ENCODE measurements at places on chromosomes 5 and 9.

DNA sequence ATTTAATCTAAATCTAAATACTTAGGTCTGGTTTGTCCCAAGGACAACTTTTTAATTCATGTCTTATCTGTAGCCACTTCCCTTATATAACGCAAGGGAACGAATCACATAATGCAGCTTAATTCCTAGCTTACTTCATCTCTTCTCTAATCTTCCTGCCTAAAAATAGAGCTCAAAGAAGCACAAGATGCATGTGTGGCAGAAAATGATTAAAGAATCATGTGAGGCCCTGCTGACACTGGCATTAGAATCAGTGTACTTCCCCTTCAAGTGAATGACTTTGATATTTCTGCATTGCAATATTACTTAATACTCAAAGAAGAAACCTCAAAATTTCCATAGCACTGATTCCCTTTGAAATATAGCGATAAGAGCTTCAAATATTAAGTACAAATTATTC lies 317.9 kb upstream of the FTMT start:
- no peak for DNase-seq

DNA sequence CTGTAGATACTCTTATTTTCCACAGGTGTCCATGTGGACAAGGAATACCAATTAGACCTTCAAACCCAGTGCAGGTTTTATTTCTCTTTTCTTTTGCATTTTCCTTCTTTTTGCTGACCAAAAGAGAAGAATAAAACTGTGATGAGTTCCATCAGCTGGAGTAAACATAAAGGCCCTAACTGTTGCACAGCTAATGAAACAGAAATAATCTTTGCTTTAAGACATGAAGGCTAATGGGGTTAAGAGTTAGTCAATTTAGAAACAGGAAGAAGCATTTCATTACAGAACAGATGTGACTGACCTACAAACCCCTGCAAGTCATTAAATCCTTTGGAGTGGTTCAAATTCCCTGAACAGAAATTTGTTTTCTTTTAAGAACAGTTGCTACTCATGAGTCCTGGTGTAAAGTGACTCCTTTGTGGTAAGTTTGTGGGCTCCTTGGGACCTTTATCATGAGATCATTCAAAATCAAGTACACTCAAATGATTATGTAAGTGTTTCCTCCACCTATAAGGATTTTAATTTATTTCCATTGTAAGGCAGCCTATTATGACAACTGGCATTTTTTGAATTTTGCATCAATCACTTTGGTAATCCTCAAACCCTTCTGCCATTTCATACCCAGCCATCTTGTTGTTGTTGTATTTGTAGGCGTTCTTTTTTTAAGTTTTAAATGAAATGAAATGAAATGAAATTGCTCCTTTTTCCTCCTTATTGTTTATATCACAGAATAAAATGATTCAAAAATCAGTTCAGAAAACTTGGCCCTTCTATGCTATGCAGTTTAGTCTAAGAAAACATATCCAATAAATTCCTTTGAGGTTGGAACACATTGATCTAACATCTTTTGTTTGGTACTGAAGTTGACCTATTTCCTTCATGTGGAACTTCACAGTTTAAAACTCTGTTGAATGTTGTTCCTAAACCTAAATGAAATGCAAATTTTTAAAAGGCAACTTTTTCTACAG lies 1.3 kb downstream of the MINAR2 start:
- DNase-seq = no peak

- DNase-seq = peak; percentile 73
Measured at GRCh38 chr5:57889558-57889957, 406.9 kb upstream of the ACTBL2 start.

DNA sequence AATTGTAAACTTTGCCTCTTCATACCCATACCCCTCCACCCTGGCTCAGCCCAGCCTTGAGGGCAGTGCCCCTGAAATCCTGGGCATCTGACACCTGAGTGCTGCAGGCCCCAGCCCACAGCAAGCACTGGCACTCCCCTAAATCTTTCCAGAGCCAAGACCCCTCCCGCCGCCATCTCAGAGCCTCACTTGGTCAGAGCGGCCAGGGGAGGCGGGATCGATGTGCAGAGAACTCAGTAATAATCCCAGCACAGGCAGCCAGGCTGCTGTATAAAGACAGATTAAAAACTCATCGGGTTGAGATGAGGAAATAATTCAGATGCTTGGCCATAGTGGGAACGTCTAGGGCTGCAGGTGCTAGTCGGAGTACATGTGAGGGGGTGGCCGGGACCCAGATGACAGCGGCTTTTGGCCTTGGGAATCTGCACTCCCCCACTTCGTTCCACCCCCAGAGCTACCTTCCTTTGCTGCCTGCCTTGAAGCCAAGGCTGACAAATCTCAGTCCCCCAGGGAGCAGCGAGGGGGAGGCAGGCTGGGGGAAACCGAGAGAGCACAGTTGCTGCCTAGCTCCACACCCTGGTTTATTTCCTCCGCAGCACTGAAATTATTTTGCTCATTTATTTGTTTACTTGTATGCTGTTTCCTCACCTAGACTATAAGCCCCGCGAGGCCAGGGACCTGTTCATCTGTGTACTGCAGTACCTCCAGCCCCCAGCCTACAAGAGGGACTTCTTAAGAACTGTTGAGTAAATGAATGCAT lies 19.5 kb upstream of the ARAP3 start:
- no peak for DNase-seq

- DNase-seq = no peak
Measured at GRCh38 chr5:110346893-110347358, 379.5 kb downstream of the TMEM232 start.

GRCh38 chr9:124941679-124942561 lies 1.0 kb upstream of the GOLGA1 start:
- peak; percentile 73 for DNase-seq

DNA sequence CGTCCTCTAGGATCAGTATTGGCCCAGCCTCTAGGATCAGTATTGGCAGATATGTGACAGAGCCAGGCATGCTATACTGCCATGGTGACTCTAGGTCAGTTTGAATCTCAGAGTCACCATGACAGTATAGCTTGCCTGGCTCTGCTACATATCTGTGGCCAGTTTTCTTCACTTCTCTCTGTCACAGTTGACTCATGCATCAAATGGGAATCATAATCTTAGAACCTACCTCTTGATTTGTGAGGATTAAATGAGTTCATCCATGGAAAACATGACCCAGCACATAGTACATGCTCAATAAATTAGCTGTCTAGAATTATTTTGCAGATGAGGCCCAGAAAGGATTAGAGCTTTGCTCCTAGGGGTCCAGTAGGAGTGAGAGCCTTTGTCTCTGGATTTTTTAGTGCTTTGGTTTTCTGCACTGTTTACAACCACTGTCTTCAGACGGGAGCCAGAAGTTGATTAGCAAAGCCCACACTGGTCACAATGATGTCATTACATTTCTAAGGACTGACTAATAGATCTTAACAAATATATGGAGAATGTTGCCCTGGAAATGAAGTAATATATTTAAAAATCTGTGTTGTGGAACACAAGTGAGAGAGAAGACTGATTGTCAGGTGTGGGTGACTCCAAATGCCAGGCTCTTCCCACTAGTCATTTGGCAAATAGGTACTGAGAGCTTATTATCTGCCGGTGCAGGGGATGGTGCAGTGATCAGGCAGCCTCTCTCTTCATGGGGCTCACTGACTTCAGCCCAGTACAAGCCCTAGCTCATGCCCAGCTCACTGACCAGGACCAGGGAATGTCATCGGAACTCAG lies 76.0 kb downstream of the COL15A1 start:
- peak; percentile 88 for DNase-seq

DNA sequence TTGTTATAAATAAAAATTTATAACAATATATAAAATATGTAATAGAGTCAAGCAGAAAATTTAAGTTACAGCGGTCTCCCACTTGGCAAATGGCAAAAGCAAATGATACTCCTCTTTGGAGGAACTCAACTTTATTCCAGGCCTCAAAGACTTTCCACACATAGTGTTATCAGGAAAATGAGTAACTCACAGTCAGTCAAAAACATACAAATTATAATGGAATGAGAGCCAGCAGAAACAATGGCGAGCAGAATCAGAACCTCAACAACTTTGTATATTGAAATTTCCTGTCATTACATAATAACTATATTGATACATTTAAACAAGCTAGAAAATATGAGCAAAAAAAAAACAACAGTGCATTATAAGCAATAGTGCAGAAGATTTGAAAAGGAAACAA lies 45.2 kb downstream of the ABLIM3 start:
- DNase-seq = no peak

DNA sequence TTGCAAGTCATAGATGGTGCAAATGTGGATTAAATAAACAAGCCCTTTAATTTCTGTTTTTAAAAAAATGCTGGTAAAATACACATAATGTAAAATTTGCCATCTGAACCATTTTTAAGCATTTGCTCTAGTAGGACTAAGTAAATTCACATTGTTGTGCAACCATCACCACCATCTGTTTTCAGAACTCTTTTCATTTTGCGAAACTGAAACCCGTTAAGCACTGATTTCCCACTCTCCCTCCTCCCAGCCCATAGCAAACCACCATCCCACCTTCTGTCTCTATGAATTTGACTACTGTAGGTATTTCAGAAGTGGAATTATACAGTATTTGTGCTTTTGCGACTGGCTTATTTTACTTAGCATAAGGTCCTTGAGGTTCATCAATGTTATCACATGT lies 103.3 kb upstream of the CNTLN start:
- DNase-seq = peak; percentile 55
